Suprapubic skin (tissue), 4 donors: ENCODE measurements at places on chromosomes 11 and 22.

DNA sequence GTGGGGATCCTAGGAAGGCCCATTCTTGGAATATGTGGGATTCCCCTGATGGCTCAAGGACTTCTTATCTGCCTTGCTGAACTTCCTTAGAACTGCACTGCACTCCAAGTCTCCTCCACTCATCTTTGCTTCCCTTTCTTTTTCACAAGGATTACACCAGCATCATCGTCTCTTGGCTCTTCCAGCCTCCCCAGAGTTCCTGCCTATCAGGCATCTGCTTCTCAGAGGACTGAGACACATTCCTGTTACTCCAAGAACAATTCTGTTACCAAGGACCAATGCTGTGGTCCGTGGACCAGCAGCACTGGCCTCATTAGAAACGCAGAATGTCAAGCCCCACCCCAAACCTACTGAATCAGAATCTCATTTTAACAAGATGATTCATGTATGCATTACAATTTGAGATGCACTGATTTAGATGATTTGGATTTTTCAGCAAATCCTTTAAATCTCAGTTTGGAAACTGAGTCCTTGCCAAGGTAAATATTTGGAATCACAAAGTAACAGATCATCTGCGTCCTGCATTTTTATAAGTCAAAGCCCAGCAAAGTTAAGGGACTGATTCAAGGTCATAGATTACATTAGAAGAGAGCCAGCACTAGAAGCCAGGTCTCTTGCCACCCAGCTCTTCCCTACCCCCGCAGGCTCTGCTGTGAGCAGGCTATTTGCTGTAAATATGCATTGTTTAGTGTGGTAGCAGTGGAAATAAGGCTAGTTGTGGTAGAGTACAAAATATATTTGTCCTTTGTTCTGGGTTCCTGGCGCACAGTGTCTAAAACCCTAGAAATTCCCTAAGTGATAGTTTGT is 110.9 kb downstream of the SWAP70 start:
- H3K36me3 ChIP-seq: peaks cover 23% of the 10 kb centered on the region
- no peaks in the 10 kb centered on the region for H3K27me3 ChIP-seq
- no peak for DNase-seq
- H3K27ac ChIP-seq: no peak overlapping the region
- H3K4me1 ChIP-seq: peaks cover 11% of the 10 kb centered on the region

- H3K27ac ChIP-seq: peak overlapping the region; percentile 41
- peaks cover 14% of the 10 kb centered on the region for H3K4me1 ChIP-seq
These were observed 56.1 kb upstream of the PTPRJ start for GRCh38 chr11:47924184-47924691.

DNA sequence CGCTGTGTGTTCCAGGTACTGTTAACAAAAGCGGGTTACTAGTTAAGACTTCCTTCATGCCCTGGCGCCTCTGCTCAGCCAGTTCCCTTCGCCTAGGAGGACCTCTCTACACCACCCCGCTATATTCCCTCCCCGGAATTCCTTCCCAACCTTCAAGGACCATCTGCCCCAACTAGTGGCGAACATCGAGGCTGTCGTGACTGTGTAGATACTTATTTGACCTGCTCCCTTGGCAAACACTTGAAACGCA is 450 bp upstream of the BCL2L13 start:
- H3K36me3 ChIP-seq: no peaks in the 10 kb centered on the region
- peak overlapping the region; percentile 99 for H3K27ac ChIP-seq
- H3K4me3 ChIP-seq: peak overlapping the region; percentile 81
- H3K4me1 ChIP-seq: peaks cover 36% of the 10 kb centered on the region

- DNase-seq: no peak
- H3K36me3 ChIP-seq: no peaks in the 10 kb centered on the region
- no peak overlapping the region for H3K4me3 ChIP-seq
- no peak overlapping the region for H3K27ac ChIP-seq
- H3K4me1 ChIP-seq: no peaks in the 10 kb centered on the region
These were observed 29.2 kb upstream of the DAGLA start for GRCh38 chr11:61650781-61651571.

DNA sequence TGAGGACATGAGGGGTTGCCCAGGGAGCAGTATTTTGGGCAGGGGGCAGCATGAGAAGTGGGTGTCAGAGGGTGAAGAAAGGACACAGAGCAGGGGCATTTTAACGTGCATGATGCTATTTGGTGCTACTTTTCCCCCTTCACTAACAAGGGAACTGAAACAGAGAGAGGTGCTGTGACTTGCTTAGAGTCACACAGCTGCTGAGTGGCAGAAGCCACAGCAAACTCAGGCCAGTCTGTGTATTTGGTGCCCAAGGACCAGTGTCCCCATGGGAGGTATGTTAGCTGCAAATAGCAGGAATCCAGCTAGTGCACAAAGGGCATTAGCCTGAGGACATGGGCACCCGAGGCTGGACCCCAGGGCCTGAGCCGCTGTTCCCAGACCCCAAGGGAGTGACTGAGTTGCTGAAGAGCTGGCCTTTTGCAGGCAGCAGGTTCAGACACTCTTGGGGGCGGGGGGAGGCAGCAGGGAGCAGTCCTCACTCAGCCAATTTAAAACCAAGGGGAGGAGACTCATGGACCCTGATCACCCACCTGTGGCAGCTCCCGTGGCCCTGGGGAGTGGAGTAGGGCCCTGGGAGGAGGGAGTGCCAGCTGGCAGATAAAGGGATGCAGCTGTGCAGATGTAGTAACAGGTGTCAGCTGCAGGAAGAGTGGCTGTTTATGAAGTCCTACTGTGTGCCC is 14.6 kb downstream of the PARVG start:
- H3K36me3 ChIP-seq: no peaks in the 10 kb centered on the region
- no peak for DNase-seq
- H3K27ac ChIP-seq: no peak overlapping the region
- H3K4me1 ChIP-seq: no peaks in the 10 kb centered on the region
- no peak overlapping the region for H3K4me3 ChIP-seq
- peaks cover 25% of the 10 kb centered on the region for H3K27me3 ChIP-seq
